H7 (cell line): ENCODE measurements at places on chromosomes 4 and X.

DNA sequence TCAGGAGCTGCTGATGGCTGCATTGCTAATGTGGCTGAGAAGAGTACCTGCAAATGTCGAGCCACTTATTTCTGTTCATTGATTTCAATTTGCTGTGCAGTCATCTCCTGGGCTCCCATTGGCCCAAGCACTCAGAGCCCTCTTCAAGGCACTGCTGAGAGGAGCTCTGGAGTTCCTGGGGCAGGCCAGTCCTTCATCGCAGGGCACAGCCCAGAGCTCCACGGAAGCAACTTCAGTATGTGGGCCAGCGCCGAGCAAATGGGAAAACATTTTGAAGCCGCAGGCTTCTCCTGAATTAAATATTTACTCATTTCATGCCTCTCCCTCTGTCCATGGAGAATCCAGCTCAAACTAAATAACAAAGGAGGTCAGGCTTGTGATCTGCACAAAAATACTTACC lies 383.3 kb downstream of the BCOR start:
- DNase-seq, result no peak

DNA sequence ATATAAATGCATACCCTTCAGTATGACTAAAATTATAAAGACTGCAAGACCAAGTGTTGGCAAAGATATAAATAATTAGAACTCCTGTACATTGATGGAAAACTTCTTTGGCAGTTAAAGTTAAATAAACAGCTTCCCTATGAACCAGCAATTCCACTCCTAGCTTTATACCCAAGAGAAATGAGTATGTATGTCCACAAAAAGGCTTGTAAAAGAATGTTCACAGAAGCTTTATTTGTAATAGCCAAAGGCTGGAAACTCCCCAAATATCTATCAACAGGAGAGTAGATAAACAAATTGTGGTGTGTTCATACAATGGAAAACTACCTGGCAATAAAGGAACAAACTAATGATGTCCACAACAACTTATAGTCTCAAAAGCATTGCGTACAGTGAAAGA lies 184.8 kb downstream of the AMELX start:
- no peak for DNase-seq

DNA sequence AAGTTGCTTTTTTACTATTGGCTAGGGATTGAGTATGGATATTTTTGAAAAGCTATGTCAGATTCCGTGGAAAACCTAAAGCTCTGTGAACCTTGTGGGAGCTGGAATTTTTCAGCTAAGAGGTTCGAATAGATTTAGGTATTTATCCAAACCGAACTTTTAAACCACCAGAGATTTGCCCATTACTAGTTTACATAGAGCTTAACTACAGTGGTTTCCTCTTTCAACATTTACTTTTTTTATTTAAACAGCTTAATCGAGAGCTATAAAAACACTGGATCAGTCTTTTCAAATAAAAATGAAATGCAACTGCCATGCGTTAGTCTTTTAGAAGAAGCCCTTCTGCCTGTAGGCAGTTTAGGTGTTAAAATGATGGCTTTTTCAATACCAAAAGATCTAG lies 377.0 kb downstream of the RPA4 start:
- no peak for DNase-seq

DNA sequence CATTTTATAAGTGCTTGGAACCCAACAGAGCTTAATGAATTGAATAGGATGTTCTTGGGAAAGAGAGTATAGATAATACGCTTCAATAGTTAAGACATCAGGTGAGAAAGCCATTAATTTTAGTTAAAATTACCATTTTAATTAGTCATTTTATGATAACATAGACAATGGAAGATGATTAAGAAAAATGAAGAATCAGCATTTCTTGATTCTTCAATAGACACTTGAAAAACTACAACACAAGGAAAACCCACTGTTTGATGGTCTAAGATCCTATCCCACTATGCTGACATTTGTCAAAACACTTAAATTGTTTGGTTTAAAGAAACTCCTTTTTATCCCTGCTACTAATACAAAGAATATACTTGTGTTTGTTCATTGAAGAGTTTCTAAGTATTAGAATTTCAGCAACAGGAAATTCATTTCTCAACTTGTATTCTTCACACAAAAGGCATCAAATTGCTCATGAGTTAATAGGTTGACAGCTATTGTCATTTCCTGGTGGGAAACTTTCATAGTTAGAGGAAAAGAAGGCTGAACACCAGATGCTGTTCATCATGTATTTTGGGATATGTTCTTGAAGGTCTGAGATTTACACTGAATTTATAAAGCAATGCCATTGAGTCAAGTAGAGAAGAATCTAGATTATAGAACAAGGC lies 9.6 kb upstream of the CXCL2 start:
- DNase-seq, result no peak

GRCh38 chrX:29348288-29348687 lies 761.0 kb downstream of the IL1RAPL1 start:
- DNase-seq, result no peak
